Right atrium auricular region (tissue), 2 donors: ENCODE measurements at places on chromosomes 13 and 19.

GRCh38 chr19:6021878-6022569, 44.1 kb upstream of the RANBP3 start:
- DNase-seq = peak; percentile 80

- no peak for DNase-seq
These were observed 3.6 kb downstream of the TUBB4A start for GRCh38 chr19:6498294-6499036.

DNA sequence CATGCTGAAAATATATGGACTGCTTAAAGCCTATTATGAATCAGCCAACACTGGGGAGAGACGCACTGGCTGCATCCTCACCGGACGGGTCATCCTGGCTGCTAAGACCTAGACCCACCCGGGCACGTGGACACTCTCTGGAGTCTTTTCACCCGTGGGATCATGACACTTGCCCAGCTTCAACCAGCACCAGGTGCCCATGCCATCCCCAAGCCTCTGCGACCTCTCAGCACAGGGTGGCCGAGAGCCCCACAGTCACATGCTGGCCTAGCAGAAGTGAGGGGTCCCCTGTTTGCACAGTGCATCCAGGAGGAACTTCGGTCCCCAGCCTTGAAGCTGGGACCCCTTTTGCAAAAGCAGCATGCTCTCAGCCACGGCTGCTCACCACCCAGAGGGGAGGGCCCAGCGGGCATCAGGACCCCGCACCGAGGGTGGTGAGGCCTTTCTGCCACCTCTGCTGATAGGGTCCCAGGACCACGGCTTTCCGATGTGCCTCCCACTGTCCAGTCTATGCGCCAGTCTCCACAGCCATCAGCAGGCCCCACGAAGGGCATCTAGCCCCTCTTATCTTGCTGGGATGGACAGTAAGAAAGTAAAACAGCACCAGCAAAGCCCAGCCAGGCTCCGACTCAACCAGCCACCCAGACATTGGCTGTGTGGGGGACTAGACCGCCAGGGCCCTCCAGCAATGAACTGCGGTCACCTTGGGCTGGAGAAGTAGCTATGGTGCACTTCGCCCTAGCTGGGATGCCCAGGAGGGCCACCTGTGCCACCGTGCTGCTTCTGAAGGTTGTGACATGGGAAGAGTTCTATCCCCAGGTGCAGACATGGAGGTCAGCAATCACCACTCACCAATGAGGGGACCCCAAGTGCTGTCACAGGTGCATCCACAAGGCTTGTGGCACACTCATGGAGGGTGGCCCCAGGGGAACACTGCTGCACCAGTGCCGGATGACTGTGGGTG, 73.1 kb downstream of the CEBPG start:
- DNase-seq = no peak

- DNase-seq = no peak
These were observed 290.4 kb downstream of the DACH1 start for GRCh38 chr13:71576571-71576970.

GRCh38 chr13:32734511-32734910, 148.3 kb downstream of the PDS5B start:
- DNase-seq = no peak

GRCh38 chr13:109114991-109115390, 485.6 kb downstream of the MYO16 start:
- DNase-seq = no peak

DNA sequence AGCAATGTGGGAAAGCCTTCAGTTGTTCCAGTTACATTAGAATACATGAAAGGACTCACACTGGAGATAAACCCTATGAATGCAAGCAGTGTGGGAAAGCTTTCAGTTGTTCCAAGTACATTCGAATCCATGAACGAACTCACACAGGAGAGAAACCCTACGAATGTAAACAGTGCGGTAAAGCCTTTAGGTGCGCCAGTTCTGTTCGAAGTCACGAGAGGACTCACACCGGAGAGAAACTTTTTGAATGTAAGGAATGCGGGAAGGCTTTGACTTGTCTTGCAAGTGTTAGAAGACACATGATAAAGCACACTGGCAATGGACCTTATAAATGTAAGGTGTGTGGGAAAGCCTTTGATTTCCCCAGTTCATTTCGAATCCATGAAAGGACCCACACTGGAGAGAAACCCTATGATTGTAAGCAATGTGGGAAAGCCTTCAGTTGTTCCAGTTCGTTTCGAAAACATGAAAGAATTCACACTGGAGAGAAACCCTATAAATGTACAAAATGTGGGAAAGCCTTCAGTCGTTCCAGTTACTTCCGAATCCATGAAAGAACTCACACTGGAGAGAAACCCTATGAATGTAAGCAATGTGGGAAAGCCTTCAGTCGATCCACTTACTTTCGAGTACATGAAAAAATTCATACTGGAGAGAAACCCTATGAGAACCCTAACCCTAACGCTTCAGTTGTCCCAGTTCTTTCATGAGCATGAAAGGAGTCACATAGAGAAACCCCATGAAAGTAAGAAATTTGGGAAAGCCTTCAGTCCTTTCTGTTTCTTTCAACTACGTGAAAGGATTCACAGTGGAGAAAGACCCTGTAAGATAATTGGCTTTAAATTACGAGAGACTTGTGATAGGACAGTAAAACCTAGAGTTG, 20.1 kb downstream of the ZNF627 start:
- no peak for DNase-seq

DNA sequence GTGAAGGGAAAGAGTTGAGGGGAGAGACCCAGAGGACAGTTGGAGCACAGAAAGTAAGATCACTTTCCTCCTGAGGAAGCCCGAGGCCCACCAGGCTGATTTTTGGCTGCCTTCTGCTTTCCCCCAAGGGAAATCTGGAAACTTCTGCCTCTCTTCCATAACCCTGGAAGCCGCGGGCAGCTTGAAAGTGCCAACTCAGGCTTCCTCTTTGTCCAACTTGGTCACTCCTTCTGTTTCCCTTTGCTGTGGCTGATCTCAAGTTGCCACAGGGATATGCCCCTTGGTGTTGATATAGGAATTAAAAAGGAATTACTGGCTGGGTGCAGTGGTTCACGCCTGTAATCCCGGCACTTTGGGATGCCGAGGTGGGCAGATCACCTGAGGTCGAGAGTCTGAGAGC, 5.7 kb upstream of the CD70 start:
- DNase-seq = no peak

DNA sequence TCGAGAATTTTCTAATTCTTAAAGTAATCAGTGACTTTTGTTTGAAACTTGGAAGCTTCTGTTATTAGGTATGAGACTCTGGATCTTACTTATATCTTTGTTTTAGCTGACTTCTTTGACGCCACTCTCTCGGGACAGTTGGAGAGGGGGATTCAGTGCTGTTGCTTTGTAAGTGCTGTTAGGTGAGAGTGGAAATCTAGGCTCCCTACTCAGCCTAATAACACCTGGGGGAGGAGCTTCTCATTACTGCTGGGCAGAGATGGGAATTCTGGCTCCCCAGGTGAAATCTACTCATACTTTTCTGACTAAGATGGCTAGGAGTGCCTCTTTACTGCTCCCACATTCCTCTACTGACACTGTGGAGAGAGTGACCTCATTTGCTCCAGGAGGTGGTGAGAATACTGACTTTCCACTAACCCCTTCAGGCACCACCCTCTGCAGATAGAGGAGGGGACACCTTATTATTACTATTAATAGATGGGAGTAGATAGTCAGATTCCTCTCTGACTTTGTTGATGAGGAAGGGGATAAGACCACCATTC, 324.9 kb upstream of the SPRY2 start:
- DNase-seq = no peak

- DNase-seq = no peak
These were observed 76.2 kb upstream of the IRS2 start for GRCh38 chr13:109862627-109863026.

DNA sequence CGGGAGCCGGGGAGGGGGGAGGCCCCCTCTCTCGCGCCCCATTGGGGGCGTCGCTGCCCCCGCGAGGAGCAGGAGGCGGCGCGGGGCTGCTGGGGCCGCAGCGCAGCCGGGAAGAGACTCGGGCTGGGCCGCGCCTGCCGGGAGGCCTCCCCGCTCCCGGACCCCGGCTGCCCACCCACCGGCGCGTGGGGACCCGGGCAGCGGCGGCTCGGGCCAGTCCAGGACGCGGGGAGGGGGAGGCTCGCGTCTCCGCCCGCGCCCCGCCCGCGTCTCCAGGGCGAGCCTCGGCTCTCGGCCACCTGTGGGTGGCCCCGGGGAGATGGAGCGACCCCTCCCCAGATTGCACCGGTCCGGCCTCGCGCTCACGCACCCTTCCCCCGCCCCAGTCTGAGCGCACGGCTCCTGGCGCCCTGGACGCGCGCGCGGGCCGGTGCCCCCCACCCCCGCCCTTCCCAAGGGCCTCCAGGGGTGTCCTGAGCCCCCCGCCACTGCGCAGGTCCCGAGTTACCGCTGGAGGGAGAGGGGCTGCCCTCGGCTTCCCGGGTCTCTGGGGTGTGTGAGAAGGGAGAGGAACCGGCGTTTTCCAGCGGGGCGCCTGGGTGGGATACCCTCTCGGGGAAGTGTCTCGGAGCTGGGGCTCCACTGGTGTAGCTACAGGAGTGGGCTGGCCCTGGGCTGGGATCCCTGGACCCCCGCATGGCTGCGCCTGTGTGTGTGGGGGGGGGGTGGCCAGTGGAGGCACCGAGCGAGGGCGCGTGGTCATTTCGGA, 645 bp downstream of the PALM start:
- DNase-seq = no peak

DNA sequence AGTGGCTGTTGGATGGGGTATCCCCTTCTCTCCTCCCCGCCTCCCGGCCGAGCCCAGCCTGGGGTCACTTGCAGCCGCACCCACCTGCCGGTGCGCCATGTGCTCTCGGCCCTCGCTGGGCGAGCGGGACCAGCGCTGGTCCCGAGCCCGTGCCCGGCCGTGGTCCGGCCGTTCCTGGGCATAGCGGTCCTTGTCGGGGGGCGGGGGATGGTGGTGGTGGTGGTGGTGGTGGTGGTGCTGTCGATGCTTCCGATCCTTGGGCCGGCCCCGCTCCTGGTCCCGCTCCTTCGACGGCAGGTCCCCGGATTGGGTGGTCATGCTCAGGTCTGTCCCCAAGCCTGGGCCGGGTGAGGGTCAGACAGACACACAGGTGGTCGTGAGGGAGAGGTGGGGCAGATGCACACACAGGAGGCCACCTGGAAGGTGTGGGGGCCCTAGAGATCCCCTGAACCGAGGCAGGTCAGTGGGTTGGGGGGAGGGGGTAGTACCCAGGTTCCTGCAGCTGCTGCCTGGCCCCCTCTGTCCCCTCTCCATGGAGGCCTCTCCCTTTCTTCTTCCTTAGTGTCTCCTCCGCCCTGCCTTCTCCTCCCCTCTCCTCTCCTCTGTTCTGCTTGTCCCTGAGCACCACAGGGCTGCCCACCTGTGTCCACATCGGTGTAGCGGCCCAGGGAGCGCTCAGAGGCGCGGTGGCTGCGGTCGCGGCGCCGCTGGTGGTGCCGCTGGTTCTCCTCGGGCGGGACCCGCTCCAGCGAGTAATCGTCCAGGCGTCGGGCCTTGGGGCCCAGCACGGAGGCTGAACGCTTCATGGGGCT, 58.7 kb downstream of the IER2 start:
- DNase-seq = no peak

GRCh38 chr19:50663482-50663790, 14.2 kb downstream of the C19orf81 start:
- DNase-seq = no peak

DNA sequence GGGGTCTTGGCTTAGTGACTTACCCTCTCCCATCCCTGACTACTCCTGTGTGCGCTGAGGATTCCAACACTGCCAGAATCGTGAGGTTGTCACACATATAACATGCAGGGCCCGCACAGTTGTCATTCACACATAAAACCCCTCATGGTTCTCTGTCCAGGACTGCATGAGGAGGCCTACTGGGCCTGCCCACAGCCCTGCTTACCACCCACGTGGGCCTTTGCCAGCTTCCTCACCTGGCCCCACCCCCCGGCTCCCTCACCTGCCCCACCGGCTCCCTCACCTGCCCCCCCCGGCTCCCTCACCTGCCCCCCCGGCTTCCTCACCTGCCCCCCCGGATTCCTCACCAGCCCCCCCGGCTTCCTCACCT, 197.2 kb downstream of the TEX29 start:
- no peak for DNase-seq

GRCh38 chr19:51018745-51019543, 565 bp downstream of the KLK10 start:
- no peak for DNase-seq

- no peak for DNase-seq
These were observed 191.3 kb downstream of the KLF5 start for GRCh38 chr13:73250061-73250460.

DNA sequence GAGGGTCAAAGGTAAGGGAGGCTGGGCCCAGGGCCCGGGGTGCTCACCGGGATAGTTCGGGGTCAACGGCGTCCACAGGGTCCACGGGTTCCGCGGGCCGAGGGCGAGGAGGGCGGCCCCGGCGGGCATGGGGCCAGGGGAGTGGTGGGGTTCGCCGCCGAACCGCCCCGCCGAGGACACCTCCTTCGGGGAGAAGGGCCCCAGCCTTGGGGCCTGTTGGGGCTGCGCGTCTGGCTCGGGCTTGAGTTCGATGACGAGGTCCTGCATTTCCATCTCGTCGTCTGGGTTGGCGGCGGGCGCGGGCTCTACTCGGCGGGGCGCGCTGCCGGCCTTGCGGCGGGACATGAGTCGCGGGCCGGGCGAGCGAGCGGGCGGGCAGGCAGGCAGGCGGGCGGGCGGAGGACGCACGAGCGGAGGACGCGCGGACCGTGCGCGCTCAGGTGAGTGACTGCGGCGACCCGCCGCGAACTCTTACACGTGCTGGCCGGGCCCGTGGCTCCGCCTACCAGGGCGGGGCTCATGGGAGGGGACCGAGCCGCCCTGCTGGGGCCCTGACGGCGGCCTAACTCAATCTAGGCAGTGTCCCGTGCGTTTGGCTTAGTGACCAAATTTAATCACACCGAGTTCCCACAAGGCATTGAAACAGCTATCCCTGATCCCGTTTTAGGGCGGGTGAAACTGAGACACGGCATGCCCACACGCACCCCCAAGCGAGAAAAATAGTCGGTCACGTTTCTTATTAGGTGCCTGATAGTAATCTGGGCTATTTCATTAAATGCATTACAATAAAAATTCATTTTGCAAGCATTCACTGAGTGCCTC, at the start of gene ZNF296:
Gene ZNF296 (minus strand): TSS at position 450 of the 822 bp plus-strand sequence. CDS start 105 bp downstream, at position 345.
- DNase-seq = peak; percentile 64

- no peak for DNase-seq
These were observed 43.2 kb downstream of the RGCC start for GRCh38 chr13:41500511-41500910.

GRCh38 chr13:34618654-34619053, 323.4 kb upstream of the NBEA start:
- no peak for DNase-seq

- no peak for DNase-seq
These were observed 14.5 kb upstream of the CERS4 start for GRCh38 chr19:8194528-8195267.

GRCh38 chr19:17685451-17686022, 2.6 kb downstream of the UNC13A start:
- no peak for DNase-seq

DNA sequence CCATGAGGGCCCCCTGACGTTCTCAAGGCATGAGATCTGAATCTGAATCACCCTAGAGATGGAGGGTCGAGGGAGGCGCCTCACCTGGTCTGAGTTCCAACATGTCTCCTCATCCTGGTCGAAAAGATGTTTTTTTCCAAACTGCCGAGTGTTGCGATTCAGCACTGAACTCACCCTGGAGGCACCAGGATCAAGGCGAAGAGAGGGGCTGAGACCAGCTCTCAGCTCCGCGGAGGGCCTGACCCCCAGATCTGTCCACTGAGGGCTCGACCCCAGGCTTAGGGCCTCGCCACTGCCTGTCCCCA, 555 bp downstream of the NR2C2AP start:
- DNase-seq = no peak

GRCh38 chr19:33627526-33627925, 5.8 kb downstream of the CHST8 start:
- no peak for DNase-seq
